ENCODE measurements at places on chromosomes 6 and 20.

GRCh38 chr20:20820785-20821483 lies 108.5 kb upstream of the RALGAPA2 start:
- DNase-seq, result no peak

GRCh38 chr20:577167-577791 lies 32.8 kb downstream of the TCF15 start:
- no peak for DNase-seq

DNA sequence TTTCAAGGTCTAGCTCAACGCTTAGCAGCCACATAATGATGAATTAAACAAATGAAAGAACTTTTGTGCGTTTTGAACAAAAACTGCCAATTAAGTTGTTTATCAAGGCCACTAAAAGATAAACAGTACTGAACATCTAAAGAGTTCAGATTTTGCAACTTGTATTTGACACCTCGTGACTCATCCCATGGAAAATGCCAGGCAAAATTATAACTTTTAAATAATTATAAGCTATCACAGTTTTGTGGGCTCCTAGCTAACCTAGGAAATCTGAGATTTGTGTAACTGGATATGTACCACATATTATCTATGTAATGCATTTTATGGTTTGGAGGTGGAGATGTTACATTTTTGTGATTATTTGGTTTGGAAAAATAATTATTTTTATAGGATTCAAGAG lies 9.6 kb upstream of the BAG2 start:
- no peak for DNase-seq

GRCh38 chr6:152057832-152058498 lies 250.5 kb downstream of the ESR1 start:
- no peak for DNase-seq

GRCh38 chr20:39318911-39319310 lies 356.8 kb downstream of the DHX35 start:
- no peak for DNase-seq

DNA sequence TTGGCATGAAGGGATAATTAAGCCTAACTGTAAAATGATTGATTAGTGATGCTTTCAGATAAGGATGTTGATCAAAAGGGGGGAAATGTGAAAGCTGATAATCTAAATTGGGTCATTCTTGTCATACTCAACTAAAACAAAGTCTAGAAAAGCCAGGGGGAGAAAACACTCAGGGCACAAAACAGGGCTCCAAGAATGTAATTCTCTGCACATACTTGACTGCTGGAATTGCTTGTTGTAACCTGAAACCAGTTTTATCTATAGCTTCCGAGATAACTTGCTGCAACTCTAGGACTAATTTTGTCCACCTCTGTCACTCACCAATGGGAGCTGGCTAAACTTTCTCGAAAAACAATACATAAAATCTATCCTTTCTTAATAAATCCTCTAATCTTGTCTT lies 310.3 kb downstream of the CLVS2 start:
- no peak for DNase-seq

- no peak for DNase-seq
Observed at GRCh38 chr20:24605937-24606455, 136.6 kb downstream of the SYNDIG1 start.

DNA sequence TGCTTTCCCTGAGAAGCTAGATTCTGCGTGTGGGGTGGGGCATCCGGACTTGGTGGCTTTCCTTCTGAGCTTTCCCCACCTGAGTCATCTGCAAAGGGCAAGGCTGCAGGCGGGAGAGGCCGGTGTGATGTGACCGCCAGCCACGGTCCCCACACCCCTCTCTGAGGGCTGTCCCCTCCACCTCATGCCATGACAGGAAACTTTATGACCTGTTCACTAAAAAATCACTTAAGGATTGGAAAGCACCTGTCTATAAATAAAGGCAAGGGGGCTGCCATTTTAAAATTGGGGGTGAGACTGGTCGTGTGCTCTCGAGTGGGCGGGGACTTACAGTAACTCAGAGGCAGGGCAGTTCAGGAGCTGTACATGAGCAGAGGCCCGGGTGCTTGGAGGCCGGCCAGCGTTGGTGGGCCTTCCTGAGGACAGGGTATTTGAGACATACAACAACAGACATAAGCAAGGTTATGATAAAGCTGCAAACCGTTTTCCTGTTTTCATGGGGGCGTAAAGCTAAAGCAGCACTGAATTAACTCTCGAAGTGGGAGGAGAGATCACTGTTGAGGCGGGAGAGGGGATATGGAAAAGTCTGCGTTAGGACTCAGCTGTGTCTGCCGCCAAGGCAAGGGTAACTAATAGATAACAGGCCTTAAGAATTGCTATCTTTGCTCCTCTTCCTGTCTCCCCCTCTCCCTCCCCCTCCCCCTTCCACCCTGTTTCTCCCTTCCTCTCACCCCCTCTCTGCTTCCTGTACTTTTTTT lies 16.1 kb upstream of the SERPINB1 start:
- DNase-seq, result no peak

DNA sequence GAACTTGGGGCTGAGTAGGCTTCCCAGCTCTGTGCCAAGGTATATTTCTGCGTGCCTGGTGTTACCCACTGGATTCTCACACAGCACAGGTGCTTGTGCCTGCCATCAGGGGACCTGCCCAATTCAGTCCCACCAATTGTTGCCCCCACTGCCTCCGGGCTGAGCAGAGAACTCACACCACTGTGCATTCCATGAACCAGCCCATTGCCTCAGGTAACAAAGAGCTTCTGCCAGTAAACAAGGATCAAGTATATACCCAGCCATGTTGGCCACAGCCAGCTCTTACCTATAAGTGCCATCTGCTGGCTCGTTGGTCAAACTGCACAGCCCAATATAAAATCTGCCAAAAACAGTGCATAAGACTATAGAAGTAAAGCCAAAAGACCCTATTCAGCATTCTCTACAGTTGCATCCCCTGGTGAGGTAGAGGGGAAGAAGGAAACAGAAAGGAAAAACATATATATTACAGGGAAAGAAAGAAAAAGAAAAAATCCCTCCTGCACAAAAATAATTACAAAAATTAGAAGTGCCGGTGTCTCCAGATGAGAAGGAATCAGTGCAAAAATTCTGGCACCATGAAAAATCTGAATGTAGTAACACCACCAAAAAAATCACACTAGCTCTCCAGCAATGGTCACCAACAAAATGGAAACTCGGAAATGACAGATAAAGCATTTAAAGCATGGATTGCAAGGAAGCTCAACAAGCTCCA lies 241.4 kb downstream of the IBTK start:
- DNase-seq, result no peak

- DNase-seq, result no peak
Observed at GRCh38 chr20:50005471-50005981, 22.7 kb downstream of the SNAI1 start.

- DNase-seq, result no peak
Observed at GRCh38 chr6:147509891-147510290, 1.4 kb downstream of the SAMD5 start.

DNA sequence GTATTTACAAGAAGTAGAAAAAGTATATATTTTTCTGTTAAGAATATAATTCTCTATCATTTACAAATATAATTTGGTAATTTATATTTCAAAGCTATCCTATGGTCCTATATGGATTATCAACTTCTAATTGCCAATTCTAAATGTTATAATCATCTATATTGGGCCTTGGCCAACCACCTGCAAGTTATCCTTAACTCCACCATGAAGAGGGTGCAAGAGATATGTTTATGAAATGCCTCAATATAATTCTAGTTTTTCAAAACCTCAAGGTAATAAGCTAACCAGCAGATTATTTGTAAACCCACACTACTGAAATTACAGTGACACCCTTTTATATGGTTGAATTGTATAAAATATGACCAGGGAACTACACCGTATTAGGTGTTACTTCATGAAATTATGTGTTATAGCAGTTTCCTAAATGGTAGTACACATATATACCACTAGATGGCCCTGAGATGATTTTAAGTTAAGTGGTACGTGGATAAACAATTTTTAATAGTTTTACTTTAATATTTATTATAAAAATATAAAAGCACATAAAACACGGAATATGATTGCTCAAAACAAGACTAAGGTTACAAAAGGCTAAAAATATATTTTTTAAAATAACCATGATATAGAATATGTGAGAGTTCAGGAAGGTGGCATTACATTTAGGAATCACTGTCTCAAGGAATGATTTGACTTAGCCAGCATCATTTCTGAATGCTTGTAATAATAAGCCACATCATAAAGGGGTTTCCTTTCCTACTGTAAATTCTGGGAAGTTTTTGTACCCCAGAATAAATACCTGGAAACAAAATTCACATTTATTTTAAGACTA lies 9.8 kb upstream of the PNISR start:
- no peak for DNase-seq

DNA sequence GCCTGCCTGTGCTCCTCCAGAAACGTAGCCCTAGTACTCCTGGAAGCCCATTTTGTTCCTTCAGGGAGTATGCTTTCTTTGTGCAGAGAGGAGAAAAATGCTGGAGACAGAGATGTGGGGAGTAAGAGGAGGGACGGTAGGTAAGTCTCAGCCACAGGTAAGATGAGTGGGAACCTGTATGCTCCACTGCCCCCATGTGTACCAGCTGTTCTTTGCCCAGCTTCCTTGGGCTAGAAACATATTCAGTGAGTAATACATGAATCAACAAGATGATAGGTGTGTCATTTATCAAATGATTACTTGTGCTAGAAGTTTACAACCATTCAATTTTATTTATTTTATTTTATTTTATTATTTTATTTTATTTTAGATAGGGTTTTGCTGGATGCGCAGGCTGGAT lies 13.6 kb upstream of the CEP85L start:
- no peak for DNase-seq

GRCh38 chr6:108677357-108677756 lies 116.6 kb downstream of the FOXO3 start:
- no peak for DNase-seq

- no peak for DNase-seq
Observed at GRCh38 chr6:115891111-115891669, 169.5 kb downstream of the FRK start.

DNA sequence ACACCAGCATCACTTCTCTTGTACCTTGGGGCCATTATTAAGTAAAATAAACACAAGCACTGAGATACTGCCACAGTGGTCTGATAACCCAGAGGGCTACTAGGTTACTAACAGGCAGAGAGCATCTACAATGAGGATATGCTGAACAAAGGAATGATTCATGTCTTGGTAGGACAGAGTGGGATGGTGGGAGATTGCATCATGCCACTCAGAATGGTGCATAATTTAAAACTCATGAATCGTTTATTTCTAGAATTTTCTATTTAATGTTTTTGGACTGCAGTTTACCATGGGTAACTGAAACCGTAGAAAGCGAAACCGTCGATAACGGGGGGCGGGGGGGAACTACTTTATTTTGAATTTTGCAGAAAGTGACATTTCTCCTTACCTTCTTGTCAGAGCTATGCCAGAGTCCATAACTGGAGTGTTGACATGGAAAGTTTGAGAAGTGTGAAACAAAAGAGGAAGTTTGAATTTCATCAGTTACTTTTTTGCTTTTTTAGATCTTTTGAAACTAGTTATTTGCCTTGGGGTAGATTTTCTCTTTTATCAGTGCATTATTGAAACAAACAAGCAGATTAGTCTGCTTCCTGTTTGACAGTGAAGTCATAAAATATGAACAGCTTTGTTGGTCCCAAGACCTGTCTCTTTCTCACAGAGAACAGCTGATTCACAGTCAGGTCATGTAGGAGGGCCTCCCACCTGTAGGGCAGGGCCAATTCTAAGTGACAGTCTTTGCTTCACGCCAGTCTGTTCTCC lies 124.9 kb downstream of the KLHL32 start:
- DNase-seq, result no peak

DNA sequence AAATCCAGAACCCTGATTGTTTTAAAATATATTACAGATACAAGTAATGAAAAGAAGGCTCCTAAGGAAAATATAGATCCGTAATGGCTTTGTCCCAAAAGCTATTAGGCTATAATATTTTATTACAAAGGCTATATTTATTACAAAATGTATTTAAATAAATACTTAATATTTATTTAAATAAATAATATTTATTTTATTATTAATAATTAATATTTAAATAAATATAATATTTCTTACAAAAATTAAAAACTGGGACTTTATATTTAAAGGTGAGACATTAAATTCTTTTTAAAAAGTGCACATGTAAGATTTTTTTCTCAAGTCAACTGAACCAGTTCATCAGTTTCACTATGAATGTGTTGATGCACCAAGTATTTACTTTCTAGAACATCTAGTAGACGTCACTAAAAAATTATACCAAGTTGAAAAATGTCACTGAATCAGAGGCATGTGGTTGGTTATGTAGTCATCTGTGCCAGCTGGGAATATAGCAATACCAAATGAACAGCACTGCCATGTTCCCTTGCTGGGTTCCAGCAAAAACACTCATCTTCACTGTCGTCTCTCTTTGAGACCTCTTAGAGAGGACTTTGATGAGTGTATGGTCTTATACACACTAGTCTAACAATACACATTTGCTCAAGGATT lies 278.9 kb downstream of the ESR1 start:
- DNase-seq, result no peak

GRCh38 chr6:16223362-16223761 lies 15.0 kb upstream of the GMPR start:
- DNase-seq, result no peak

GRCh38 chr6:3165631-3166534 lies 8.5 kb upstream of the TUBB2A start:
- no peak for DNase-seq

DNA sequence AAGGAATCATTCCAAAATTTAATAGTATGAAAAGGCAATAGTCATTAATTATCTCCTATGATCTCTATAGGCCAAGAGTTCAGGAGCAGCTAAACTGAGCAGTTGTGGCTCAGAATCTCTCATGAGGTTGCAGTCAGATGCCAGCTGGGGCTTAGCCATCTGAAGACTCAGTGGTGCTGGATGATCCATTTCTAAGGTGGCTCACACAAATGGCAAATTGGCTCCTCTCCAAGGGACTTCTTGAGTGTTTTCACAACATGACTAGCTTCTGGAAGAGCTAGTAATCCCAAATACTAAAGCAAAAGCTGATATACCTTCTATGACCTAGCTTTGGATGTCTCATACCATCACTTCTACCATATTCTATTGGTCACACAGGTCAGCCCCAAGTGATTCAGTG lies 104.2 kb downstream of the HAO1 start:
- DNase-seq, result no peak

DNA sequence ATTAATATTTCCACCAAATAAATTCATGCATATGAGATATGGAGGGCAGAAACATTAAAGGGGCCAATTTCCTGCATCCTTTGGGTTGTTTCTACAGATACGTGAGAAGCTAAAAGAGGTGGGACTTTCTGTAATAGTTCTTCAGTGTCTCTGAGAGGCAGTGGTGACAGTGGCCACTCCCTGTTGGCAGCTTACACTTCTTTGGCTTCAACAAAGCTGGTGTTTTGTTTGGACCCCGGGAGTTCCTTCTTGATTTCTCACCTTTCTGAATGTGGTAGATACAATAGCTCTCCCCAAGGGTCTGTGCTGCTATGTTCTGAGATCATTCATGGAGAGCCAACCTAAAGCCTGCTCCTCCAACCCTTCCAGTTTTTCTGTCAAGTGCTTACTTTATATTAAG lies 7.8 kb downstream of the PLCB1 start:
- no peak for DNase-seq

All from prostate gland (tissue), 2 donors.